NCI-H510A (cell line): ENCODE measurements at places on chromosomes 4 and X.

GRCh38 chr4:145881989-145882388 lies 56.6 kb downstream of the ZNF827 start:
- DNase-seq: peak; percentile 55

DNA sequence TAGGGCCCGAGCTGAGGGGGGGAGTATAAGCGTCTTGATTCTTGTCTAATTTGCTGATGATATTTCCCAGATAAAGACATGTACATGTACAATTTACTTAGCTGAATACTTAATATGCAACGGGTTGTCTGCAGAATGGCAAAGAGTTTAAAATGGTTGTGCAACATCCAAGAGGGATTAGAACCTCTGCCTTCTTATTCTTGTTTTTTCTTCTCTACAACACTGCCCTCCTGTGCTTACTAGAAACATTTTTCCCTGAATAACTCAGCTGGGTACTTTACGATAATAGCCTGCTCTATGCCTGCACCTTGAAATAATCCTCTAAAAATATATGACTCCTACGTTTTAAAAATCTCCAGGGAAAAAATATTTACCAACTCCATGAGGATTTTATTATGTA lies 41.8 kb downstream of the INTS12 start:
- no peak for DNase-seq

GRCh38 chr4:82223715-82224114 lies 150.1 kb downstream of the HNRNPD start:
- no peak for DNase-seq

DNA sequence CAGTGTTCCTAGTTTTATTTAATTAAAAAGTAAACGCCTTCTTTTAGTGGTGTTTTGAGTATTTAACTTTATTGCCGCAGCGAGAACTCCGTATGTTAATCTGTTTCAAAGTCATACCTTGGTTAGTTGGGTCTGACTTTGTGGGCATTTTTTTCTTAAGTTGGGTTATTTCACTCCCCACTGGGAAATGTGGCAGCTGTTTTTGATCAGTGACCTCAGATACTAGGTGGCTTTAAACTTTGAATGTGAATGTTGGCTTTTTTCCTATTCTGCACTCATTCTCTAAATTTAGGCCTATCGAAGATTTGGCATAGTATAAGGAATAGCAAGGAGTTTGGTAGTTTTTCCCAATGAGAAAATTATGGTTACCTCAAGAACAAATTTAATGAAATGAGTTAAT lies 85.9 kb downstream of the FIP1L1 start:
- no peak for DNase-seq

- DNase-seq: no peak
Measured at GRCh38 chr4:33959519-33959918, 2284.8 kb downstream of the ARAP2 start.

DNA sequence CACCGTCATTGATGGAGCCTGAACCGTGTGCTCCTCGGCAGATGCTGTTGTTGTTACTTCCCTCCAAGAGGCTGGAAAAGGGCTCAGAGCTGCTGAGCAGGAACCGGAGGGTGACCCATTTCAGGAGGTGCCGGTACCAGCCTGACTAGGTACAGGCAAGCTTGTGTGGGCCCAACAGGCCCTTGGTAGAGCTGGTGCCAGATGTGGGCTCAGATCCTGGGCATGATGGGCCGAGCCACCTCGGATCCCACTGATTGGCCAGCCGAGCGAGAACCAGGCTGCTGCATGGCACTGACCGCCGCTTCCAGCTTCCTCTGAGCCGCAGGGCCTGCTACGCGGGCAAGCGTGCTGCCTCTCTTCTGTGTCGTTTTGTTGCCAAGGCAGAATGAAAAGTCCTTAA lies 33.7 kb downstream of the NOP14 start:
- DNase-seq: no peak

DNA sequence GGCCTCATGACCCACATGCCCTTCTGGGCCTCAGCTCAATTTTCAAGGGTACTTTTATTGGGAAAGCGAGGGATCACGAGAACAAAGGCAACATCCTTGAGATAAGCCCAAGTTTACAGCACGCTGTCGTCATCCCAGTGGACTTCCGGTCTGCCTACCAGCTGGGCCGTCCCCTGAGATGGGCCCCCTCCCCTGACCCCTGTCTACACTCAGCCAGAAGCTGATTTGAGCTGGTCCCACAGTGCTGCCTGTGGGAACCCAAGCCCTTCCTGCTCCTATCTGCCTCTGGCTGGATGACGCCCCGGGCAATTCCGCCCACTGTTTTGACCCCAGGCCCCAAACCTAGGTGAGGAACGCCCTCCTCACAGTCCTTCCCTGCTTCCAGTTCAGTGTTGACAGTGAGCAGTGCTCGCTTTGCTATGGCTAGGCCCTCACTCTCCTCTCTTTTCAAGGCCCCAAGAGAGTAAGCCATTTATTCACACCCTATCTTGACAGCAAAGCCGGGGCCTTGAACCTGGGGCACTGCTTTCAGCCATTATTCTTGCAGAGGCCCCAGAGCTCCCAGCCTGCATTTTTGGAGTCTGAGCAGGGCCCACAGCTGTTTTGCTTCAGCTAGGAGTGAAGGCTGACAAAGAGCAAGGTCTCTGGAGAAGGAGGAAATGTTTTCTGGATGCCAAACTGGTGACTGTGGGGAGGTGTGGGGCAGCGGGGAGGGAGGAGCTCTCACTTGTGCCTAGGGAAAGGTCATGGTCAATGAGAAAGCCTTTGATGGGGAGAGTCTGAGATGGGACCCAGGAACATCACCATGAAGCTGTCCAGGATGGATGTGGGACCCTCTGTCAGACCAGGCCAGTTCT lies 164.6 kb upstream of the BCOR start:
- DNase-seq: no peak

- no peak for DNase-seq
Measured at GRCh38 chrX:7841084-7841805, 1.7 kb upstream of the VCX start.

DNA sequence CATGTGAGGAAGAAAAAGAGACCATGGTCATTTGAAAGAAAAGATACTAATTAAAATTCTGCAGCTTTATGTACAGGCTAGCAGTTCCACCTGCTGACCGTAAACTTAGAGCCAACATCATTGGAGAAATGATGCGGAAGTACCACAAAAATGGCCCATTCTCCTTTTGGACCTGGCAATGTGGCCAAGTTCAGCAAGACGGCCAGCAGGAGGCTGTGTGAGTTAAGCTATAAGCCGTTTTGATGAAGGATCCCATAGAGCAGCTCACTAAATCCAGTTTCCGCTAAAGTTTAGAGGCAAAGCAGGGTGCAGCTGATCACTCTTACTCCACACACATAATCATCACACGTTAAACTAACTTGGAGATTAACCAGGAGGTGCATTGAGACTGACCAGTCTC lies 133.8 kb downstream of the LDB2 start:
- no peak for DNase-seq

DNA sequence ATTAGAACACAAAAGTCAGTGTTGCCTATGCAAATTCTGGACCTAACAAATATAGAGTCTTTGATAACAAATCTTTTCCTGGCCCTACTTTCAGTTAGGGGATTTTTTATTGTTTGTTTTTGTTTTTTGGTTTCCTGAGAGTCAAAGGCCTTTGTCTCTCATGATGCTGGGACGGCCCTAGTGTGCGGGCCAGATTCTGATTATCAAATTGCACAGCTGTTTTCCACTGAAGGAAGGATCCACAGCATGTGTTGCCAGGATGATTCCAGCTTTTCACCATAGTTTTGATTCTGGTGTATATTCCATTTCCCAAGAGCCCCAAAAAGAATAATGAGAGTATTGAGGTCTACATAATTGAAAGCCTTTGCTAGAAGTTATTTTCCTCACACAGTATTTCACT lies 248.2 kb downstream of the CAMK2D start:
- DNase-seq: no peak

GRCh38 chr4:185969657-185970056 lies 99.3 kb upstream of the TLR3 start:
- peak; percentile 8 for DNase-seq

- DNase-seq: no peak
Measured at GRCh38 chr4:174503079-174503715, 19.1 kb downstream of the HPGD start.

GRCh38 chr4:147524601-147525000 lies 43.7 kb downstream of the EDNRA start:
- no peak for DNase-seq

GRCh38 chr4:15374656-15375055 lies 53.2 kb upstream of the C1QTNF7 start:
- no peak for DNase-seq

- no peak for DNase-seq
Measured at GRCh38 chrX:77668391-77669237, 117.4 kb downstream of the ATRX start.

DNA sequence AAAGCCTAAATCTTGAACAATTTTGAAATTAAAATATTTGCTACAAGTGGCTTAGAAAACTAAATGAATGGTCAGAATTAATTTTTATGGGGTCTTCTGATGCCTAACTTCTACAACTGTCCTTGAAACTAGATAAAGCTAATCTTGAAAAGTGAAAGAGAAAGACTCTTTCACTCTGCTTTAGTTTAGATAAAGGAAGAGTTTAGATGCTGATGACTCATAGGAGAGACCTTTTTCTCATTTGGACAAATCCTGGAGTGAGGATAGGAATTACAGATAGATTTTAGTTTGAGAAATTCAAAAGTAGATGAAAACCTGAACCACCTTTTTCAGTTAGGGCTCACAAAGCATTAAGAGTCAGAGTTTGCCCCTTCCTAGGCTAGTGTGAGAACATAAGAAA lies 342.3 kb upstream of the GRID2 start:
- no peak for DNase-seq

GRCh38 chr4:168507178-168507815 lies 10.4 kb downstream of the PALLD start:
- no peak for DNase-seq

DNA sequence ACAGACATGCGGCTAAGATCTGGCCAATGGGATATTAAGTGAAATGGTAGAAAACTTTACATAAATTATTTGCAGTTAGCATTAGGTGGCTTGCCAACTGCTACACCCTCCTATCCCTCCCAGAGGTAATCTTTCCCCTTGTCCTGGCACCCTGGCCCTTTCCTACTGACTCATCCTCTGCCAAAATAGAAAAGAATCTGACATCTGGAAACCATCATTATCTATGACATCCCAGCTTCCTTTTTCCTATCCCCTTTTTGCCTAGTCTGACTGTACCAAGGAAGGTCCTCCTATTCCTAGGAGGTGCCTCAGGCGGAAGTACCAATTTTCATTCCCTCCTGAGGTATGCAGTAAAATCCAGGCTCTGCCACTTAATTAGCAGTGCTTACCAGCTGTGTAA lies 163.6 kb upstream of the KLF3 start:
- DNase-seq: no peak

GRCh38 chrX:18422886-18423285 lies 2.5 kb upstream of the CDKL5 start:
- no peak for DNase-seq
